ENCODE measurements at places on chromosomes 13 and 19.

GRCh38 chr13:104809483-104809882, 1726.0 kb downstream of the EFNB2 start:
- no peak for DNase-seq

GRCh38 chr13:68099631-68100030, 869.5 kb upstream of the PCDH9 start:
- DNase-seq = no peak

DNA sequence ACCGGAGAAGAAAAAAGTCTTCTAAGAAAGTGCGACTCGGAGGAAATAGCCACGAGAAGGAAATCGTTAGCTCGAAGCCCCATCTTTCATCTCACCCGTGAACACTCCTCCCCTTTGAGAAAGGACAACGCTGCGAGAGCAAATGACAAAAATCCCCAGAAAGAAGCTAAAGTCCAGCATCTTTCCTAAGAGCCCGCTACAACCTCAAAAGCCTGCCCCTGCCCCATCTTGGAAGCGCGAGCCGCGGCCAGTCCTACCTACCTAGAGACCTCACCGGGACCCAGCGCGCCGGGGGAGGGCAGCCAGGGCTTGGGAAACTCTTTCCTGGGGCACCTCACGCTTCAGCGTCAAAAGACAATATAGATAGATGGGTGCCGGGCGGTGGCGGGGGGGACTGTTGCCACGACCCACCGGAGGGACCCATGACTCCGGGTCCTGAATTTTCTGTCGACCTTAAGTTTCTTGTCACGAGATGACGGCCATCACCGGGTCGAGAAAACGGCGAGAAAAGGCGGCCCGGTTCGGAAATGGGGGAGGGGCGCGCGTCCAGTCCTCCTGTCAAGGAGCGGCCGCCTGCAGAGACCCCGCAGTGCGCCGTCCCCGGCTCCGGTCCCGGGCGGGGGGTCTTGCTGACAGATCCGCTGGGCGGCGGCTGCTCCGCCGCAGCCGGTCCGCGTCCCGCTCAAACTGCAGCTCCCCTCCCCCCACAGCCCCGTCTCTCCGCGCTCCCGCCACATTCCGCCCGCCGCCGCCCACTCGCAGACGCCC, 65.9 kb downstream of the KCNRG start:
- DNase-seq = peak; percentile 30

DNA sequence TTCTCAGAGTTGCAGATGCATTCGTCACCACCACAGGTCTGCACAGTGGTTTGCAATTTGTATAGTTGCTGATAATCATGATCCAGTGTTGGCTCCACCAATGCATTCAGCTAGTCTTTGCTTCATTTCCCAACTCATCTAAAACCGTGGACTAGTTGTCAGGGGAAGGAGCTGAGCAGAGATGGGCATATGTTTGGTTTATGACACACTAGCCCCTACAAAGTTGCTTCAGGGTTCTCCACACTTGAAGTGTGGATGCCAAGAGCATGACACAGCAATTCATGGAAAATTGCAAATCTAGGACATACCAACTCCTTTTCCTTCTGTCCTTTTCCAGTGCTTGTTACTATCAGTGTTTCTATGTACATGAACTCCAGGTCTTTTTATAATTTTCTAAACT, 168.0 kb downstream of the TNFSF13B start:
- no peak for DNase-seq

DNA sequence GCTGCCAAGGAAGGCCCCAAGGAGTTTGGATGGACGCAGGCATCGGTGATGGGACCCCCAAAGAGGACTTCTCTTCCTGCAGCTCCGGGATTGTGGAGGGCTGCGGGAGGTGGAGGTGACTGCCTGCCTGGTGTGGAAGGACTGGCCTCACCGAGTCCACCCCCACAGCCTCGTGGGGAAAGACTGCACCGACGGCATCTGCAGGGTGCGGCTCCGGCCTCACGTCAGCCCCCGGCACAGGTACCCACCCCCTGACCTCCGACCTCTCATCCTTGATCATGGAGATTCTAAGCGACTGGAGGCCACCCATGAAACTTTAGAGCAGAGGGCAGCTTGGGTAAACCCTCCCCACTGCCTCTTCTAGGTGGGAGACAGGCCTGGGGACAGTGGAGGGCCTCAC, 16.9 kb upstream of the CLASRP start:
- DNase-seq = no peak

- DNase-seq = peak; percentile 78
These were observed 22.3 kb downstream of the EPS15L1 start for GRCh38 chr19:16449330-16449961.

- DNase-seq = no peak
These were observed 312.5 kb downstream of the DCLK1 start for GRCh38 chr13:35818633-35819067.

- no peak for DNase-seq
These were observed 24.9 kb upstream of the WDR18 start for GRCh38 chr19:958967-959855.

DNA sequence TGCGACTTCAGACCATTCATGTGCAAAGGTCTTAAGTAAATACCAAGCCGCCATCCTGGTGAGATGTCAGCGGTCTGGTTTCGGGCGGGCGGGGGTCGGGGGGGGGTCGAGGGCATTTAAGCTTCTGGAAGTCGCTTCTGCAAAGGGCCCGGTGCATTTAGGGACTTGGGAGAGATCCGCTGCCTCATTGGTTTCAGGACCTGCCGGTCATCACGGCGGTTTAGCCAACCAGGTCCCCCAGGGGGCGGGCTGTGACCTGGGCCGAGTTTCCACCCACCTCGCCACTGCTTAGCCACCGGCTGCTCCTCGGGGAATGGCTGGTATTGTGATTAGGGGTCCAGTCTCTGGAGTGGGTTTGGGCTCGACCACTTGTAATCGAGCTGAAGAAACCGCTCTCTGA, 7.8 kb downstream of the ANKLE1 start:
- DNase-seq = peak; percentile 65

DNA sequence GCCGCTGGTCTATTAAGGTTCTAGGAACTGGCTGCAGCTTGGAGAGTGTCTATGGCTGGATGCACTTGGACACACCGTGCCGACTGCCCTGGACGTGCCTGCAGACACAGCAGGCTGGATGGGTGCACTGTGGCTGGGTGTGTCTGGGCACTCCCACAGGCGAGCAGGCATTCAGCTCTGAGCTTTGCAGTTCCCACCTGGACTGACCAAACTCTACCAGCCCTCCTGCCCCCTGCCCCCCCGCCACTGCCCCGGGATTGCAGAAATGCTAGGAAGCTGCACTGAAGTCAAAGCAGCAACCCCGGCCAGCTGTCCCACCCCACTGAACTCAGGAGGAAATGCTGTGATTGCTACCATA, 7.0 kb upstream of the LRP3 start:
- DNase-seq = no peak

DNA sequence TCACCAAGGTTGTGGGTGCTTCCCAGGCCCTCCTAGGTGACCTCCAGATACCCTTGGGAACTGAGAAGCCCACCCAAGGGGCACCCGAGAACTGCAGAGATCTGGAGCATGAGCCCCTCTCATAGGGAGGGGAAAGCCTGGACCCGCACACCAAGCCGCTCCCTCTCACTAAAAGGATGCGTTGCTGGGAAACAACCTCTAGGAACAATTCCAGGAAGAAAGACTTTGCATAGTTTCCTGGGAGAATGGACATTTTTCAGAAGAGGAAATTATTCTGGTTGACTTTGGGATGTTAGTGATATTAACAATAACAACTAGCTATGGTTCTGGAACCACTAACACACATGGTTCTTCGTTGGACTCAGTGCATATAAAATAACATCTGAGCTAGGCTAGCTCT, 64.6 kb downstream of the SLC7A1 start:
- DNase-seq = no peak

- no peak for DNase-seq
These were observed 13.7 kb downstream of the FAM124A start for GRCh38 chr13:51235756-51236490.

DNA sequence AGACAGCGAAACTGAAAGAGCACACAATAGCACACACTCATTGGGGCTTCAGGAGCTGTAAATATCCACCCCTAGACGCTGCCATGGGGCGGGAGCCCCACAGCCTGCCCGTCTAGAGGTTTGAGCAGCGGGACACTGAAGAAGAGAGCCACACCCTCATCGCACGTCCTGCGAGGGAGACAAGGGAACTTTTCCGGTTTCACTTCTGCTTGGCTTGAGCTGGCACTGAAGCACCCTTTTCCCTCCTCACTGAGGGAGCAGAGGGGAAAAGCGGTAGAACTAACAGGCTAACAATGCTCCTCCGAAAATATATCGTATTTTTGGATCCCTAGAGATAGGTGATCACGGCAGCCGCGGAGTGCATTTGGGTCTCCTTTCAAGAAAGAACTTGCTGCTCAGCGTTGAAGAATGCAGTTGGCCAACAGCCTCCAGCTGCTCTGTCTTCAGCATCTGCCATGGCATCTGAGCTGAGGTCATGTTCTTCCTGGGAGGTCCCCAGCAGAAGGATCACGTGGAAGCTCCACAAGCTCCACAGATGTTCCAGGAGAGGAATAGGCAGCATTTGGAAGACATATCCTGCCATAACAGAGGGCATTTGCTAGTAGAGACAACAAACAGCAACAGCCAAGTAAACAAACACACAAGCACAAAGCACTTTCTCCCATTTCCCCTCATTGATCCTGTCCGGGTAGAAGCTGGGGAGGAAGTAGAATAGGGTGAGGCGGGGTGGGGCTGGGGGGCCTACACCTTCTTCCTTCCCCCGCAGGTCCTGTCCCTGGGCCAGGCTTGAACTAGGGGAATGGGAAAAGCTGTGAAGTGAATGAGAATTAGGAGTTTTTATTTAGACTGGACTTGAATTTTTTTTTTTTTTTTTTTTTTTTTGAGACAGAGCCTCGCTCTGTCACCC, 44.8 kb upstream of the ALOX5AP start:
- no peak for DNase-seq

DNA sequence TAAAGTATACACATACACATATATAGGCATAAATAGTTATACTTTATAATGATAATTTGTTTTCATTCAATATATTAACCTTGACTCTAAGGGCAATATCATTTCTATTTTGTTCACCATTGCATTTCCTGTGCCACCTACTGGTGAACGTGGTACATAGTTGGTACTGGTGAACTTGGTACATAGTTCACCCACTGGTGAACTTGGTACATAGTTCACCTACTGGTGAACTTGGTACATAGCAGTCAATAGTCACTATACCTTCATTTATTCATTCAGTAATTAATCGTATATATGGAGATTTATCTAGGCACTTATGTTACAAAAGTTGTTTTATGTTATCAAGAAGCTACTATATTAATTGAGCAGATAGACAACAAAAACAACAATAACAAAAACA, 172.6 kb upstream of the ATXN8OS start:
- no peak for DNase-seq

- no peak for DNase-seq
These were observed 14.9 kb upstream of the SCN1B start for GRCh38 chr19:35015270-35015953.

- no peak for DNase-seq
These were observed 651 bp downstream of the GAPDHS start for GRCh38 chr19:35533822-35534392.
